Smooth muscle cell of the coronary artery (primary cell): ENCODE measurements at places on chromosomes 6 and 20. TPM values are rescaled to one million over a fixed set of nuclear protein-coding genes. Genes with fewer than 3 reads are reported as not detected.

Gene CST2
- not detected in 2 replicates for total RNA-seq

Gene ULBP1
- 0.30 TPM in 1 of 2 replicates, not detected in the other for total RNA-seq

Gene GGT7
- total RNA-seq, result 9.9 and 11.9 TPM in 2 replicates

Gene NCOA7
- 114 and 119 TPM in 2 replicates for total RNA-seq

Gene IMPG1
- total RNA-seq, result under 0.01 TPM in 1 of 2 replicates, not detected in the other

Gene MYBL2
- 0.12 and 3.6 TPM in 2 replicates for total RNA-seq
